ENCODE measurements at places on chromosomes 5 and 9. TPM values are rescaled to one million over a fixed set of nuclear protein-coding genes. Genes with fewer than 3 reads are reported as not detected.

DNA sequence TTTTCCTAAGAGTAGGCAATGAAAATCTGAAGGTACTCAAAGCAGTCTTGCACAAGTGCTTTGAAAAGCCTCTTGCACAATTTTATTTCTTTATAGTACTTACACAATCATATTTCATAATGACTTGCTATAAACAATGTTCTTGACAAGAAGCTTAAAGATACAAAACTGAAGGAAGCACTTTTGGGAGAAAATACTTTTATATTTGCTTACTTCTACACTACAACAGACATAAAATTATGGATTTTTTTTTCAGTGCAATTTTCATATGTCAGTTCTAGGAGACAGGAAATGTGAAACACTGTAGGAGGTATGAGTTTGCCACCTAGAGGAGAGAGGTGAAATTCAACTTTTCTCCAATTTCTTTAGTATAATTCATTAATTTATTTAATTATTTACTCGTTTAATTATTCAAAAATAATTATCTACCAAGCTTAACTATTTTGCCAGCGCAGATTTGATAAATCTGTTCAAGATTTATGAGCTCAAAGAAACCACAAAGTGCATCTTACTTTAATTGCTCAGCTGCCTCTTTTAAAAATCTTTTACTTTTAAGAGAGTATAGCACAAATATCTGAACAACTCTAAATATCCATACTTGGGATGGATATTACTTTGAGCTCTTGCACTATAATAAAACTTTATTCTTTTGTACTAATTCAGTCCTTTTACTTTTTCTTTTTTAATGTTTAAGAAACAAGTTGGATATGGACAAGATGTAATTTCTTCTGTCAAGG is 29.0 kb upstream of the CDKN2B start:
- no peak for DNase-seq

The RAB3C gene
- total RNA-seq: 0.14 TPM

The ZNF483 gene
- 1.4 TPM for total RNA-seq

GRCh38 chr5:128857076-128857677 is 108.1 kb upstream of the SLC27A6 start:
- DNase-seq: no peak

DNA sequence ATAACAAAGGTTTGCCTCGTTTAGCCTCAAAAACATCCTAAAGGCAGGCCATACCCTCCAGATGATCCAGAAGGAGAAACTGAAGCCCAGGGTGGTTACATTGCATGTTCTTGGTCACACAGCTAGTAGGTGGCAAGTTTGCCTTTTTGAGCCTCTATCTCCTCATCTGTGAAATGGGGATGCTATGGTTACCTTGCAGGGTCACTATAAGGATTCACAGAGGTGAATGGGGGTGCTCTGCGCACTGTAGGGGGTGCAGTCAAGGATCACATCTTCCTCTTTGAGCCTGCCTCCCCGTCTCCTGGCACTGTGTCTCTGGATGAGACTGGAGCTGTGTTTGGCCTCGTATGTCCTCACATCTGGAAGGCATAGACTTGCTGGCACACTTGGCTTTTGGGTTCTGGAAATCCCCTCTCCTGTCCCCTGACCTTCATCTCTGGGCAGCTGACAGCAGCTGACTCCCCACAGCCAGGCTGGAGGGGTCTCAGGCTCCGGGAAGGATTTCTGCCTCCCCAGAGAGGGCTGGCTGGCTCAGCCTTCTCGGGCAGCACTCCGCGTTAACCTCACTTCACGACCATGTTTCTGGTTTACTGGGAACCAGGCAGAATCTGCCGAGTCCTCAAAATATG is 167.7 kb downstream of the RGS3 start:
- DNase-seq: no peak

DNA sequence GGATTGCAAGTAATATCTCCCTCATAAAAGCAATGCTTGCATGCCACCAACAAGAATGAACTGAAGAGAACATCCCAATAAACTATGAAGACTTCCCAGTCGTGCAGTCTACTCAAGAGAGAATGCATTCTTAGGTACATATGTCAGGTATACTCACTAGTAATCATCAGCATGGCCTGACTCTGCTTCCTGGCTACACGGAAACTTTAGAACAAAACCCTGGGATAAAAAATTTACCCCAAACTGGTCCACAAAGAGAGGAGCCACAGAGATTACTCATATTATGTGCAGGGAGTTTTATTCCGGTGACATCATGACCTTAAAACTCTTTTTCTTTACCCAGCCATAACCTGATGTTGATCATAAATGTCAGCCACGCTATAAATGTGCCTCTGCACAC is 57.5 kb upstream of the PAPPA start:
- no peak for DNase-seq

The ZNF366 gene
- total RNA-seq: 0.46 TPM

DNA sequence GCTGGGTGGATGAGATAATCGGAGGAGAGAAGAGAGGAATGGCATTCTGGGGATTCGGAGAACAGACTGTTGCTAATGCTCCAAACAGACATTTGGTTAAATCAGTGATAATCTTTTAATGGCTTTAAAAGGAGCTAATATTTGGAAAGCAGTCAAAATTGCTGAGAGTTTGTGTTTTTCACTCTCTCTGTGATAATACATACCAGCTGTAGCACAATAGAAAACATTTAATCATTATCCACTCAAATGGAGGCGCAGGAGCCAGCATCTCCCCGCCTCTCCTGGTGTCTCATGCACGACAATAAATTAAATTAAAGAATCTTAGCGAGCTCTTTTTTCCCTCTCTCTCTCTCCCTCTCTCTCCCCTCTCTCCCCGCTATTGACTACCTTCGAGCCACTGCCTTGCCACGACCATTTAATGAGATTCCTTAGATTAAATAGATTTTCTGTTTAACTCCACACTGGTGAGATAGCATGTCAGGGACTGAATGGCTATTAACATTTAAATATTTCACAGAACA is 268.6 kb upstream of the MVB12B start:
- no peak for DNase-seq

DNA sequence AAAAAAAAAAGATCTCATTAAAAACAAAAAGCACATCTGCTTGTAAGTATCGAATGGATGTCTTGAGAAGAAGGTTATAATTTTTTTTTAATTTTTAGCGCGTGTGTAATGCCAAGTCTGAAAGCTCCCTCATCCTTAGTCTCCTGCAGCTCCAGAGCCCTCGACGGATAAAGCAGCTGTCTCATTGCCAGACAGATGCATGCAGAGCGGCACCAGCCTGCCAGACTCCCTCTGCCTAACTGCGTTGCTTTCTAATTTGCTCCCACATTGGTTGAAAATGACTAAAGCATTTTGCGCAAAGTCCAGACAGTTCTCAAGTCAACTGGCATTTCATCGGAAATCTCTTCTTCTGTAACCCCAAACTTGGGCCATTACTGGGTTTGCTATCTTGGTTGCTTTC is 29.4 kb downstream of the OLFM1 start:
- no peak for DNase-seq

DNA sequence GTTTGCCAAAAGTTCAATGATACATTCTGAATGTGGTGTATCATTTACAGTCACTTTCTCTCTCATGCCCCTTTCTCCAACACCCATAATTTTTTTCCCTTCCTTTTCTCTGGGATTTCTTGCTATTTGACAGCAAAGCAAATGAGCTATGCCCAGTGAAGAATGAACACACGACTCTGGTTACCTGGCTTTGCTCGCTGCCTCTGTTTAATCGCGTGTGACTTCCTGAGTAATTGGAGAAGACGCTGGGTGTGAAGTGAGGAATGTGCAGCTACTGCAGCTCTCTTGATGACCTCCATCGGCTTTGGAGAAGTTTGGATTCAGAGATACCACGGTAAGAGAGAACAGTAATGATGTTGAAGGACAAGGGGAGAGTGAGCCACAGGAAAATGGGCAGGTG is 651.8 kb downstream of the KIF4B start:
- DNase-seq: no peak

GRCh38 chr9:132752877-132753592 is 82.8 kb downstream of the GTF3C4 start:
- no peak for DNase-seq

DNA sequence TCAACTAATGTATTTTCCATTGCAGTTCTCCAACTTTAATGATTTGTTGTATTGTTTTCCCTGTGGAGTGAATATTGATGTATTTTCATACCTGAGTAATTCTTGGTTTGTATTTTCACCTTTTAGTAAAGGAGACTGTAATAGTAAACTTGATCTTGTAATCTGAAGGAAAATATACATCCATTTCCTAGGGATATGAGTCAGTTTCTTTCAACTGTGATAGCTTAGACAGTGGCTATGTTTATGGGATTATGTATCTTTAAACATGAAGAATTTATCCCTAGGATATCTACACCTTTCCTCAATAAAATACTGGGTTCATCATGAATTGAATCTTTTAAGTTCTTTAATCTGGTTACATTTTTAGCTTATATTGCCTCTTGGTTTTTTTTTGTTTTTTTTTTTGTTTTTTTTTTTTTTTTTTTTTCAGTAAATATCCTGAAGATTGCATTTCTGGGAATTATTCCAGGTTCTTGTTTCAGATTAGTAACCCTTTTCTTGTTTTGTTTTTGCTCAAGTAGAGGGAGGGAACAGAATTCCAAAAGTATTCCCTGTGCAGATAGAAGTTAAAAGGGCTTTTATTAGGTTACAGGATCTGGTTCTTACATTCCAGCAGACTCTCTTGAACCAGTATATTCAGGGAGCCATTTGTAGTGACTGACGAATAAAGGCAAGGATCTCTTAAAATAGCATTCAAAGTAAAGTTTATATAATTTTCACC is 7.1 kb downstream of the WDR36 start:
- no peak for DNase-seq

GRCh38 chr5:57434227-57434640 is 48.4 kb downstream of the ACTBL2 start:
- DNase-seq: no peak

- no peak for DNase-seq
These were observed 439.9 kb downstream of the BRINP1 start for GRCh38 chr9:118929287-118929686.

- no peak for DNase-seq
These were observed 96.6 kb downstream of the PJA2 start for GRCh38 chr5:109313127-109313526.

DNA sequence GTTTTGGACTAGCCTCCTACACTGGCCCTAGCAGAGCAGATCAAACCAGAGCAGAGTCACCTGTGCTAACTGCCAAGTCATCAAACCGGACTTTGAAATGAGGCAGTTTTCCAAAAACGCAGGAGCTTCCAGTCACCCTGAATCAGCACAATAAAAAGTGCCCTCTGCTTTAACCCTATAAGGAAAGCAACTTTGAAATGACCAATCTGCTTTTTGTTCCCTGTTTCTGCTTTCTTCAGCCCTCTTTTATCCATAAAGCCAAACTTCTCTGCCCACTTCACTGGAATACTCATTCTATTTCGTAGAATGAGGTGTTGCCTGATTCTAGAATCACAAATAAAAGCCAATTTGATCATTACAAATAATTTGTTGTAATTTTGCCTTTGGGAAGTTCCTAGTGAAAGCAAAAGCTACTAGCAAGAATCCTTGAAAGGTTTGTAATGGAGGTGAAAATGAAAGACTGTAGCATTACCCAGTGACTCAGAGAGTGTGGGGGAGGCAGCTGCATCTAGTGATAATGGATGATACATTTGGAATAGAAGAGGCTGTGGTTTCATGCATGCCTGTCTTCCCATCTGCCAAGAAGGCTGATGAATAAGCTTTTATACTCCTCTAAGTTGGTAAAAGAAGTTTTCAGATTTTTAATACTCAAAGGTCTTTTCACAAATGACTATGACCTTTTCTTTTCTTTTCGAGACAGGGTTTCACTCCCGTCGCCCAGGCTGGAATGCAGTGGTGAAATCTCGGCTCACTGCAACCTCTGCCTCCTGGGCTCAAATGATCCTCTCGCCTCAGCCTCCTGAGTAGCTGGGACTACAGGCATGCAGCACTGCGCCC is 14.9 kb downstream of the SPAAR start:
- no peak for DNase-seq

GRCh38 chr5:29208024-29208423 is 1985.5 kb upstream of the CDH6 start:
- no peak for DNase-seq

GRCh38 chr9:83701769-83702168 is 6.0 kb downstream of the UBQLN1 start:
- DNase-seq: peak; percentile 58
